ENCODE measurements at places on chromosomes 6 and 20.
A peak's percentile ranks its signal among the peaks of the same experiment; 100 is the strongest.

DNA sequence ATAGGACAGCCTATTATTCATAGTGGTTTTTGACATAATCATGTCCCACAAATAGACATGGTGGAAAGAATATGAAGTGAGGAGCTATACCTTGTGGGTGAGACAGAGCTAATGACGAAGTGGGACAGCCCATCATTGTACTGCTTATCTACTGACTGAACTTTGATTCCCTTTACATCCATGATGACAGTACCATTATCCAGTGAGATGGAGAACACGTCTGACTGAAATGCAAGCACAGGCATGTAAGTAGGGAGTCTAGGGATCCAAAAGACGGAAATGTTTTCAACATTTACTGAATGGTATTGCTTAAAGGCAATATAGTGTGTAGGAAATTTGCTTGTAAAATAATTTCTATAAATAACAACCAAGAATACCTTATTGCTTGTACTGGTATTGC lies 43.5 kb downstream of the FAM229B start:
- DNase-seq, result no peak

DNA sequence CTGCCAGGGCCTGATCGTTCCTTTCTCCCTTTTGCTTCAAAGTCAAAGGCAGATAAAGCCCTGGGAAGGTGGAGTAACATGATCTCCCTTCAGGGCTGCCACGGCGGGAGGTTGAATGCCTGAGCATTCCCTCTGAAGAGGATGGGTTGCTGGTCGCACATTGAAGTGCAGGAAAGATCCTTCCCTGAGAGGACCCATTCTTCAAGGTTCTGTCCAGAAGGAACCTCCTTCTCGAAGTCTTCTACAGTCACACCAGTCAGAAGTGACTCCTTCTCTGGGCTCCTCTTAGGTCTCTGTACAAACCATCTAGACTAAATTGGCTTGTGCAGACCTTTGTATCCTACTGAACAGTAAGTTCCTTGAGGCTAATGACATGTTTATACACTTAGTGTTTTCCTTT lies 192.6 kb upstream of the VGLL2 start:
- DNase-seq, result no peak

DNA sequence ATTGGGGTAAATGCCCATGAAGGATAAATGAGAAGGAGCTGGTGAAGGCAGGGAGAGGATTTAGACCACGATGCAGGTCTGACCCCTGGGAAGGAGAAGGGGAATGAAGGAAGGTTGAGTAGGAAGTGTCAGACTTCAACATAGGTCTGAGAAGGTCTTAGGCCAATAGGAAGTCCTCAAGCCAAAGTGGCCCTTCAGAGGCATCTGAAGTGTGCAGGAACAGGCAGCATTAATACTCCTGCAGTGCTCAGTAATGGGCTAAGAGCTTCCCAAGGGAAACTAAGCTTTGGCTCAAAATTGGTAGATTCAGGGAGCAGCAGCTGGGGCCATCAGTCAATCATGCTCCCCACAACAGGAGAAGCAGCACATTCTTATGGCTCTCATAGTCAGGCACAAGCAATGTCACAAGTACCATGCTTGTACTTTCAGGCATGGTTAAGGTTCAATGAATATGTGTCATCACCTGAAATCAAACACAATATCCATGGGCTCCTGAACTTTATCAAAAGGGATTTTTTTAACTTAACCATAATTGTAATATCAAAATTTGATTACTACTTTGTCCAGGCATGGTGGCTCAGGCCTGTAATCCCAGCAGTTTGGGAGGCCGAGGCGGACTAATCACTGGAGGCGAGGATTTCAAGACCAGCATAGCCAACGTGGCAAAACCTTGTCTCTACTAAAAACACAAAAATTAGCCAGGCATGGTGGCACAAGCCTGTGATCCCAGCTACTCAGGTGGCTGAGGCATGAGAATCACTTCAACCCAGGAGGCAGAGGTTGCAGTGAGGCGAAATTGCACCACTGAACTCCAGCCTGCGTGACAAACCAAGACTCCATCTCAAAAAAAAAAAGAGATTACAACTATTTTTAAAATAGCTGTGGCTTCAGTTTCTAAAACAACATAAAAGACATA lies 9.9 kb downstream of the RALGAPA2 start:
- no peak for DNase-seq

GRCh38 chr6:158756126-158756525 lies 63.0 kb downstream of the EZR start:
- no peak for DNase-seq

GRCh38 chr6:144714021-144714712 lies 429.0 kb downstream of the UTRN start:
- no peak for DNase-seq

DNA sequence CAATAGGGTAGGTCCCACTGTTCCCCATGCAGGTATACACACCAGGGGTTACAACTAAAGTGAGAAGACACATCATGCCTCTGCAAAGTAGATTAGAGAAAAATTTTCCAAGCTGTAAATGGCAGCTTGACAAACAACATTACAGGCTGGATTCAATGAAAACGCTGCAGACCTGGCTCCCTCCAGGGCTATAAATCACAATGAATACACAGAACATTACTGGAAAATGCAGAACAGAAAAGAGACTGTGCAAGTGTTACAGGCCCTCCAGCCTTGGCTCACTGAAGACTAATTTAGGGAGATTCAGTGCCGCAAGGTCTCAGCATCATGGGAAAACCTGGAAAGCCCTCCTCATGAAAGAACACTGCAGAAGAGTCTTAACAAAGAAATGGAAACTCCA lies 207.8 kb downstream of the KHDC1L start:
- no peak for DNase-seq

GRCh38 chr6:11593096-11593495 lies 55.5 kb downstream of the TMEM170B start:
- no peak for DNase-seq

GRCh38 chr20:7728338-7728737 lies 211.9 kb downstream of the HAO1 start:
- DNase-seq, result no peak

- no peak for DNase-seq
Observed at GRCh38 chr6:128389820-128390534, 130.4 kb downstream of the PTPRK start.

DNA sequence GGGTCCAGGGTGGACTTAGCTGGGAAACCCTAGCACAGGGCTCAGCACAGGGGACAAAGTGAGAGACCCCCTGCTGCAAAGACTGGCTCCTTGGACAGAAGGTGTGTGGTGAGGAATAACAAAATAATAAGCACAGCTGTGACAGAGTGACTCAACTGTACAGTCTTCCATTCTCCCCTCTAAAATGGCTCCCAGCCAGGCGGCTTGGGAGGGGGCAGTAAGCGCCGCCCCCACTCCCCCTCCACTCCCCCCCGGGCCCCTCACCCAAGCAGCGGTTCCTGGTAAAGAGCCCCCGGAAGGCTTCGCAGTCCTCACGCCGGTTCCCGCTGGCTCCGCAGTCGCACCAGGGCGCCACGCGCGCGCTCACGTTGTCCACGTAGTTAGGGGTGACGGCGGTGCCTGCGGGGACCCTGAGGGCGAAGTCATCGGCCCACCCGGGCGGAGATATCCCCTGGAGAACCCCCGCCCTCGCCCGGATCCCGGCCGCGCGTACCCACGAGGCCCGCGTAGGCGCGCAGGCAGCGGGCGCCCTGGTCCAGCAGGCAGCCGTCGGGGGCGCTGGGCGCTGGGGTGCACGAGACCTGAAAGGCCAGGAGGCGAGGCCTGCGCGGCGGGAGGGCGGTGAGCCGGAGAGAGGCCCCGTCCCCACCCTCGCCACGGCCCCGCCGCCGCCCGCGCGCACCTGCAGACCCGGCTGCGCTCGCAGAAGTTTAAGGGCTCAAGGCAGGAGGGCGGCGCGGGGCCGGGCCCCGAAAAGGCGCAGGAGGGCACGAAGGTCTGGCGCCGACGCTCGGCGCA lies 2.7 kb downstream of the GFRA4 start:
- DNase-seq, result no peak

- no peak for DNase-seq
Observed at GRCh38 chr20:56151834-56152233, 96.7 kb upstream of the MC3R start.

- DNase-seq, result no peak
Observed at GRCh38 chr6:35594503-35595186, 81.9 kb upstream of the TULP1 start.

DNA sequence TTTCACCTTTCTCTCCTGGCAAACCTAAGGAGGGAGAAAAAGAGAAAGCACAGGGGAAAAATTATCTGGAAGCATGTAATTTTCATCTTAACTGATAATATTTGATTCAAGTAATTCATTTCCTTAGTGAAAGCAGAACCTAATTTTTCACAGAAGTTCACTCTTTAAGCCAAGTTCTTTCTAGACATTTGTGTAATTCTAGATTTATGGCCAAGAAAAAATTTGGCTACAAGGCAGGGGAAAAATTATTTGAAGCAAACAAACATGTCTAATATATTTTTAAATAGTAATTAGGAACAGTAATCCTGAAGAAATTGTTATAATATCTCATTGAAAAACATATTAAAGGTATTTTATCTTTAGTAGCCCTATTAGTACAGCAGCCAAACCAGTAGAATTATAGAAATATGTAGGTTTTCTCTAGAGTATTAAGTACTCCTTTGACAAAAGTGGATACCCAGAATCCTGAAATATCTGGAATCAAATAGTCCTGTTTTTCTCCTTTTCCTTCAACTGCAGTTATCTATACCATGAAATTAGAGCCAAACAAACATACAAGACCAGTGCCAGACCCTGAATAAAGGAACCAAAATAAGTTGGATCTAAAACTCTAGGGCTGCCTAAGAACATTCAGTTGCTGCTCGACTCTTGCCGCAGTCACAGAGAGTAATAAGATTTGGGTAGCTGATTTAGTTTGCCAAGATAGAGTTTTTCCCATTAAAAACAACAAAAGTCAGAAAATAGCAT lies 116.5 kb downstream of the COL12A1 start:
- DNase-seq, result no peak

- no peak for DNase-seq
Observed at GRCh38 chr6:132287101-132287500, 114.2 kb downstream of the MOXD1 start.

DNA sequence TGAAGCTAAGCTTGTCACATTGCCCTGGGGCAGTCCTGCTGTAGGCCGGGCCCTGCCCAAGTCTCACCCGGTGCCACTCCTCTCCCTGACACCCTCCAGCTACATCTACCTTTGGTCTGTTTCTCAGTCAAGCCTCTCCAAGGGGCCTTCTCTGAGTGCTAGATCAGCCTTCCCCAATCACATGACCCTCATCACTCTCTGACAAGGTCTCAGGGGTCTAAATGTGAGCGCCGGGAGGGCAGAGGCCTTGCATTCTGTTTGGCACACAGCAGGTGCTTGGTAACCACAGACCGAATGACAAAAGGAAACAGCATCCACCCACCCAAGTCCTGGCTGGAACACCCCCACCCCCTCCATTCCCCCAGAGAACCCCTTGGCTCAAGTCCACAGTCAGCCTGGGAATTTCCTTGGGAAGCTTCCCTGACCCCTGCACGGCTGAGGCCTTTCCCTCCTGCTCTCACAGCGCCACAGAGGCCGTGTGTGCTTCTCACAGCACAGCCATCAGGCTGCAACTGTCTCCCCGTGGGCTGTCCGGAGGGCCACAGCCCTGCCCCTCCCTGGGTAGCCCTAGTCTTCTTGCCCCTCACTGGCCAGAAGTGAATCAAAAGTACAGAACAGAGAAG lies 32.9 kb downstream of the PKIG start:
- no peak for DNase-seq

GRCh38 chr20:18092890-18093289 lies 35.2 kb upstream of the OVOL2 start:
- DNase-seq, result no peak

DNA sequence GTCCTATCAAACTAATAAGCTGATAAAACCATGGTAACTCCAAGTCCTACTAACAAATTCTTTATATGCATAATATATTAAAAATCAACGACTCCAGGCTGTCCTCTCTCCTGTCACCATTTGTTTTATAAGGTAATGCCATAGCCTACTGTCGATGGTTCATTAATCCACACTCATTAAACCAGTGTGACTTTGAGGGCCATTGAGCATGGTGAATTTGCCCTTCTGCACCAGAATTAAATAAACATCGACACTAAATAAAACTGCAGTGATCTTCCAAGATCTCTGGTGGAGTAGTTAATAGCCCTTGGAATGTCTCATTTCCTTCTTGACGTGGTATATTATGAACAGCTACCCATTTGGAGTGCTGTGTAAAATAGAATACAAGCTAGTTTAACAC lies 358.5 kb downstream of the CBLN4 start:
- DNase-seq, result no peak

DNA sequence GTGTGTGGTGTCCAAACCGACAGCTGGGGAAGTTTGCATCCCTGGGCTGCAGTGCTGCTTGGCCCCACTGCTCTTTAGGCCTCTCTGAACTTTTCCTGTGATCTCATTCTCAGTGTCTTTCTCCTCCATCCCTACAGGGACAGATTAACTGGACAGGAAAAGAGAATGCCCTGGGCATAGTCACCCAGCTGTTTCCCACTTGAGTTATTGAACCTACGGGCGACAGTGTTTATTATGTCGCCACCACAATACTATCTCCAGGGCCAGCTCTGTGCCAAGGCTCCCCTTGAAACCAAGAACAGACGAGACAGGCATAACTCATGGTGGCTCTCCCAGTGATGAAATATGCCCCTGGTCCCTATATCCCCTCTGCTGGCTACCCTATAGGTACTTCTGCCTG lies 147.8 kb upstream of the EPHA7 start:
- DNase-seq, result no peak

DNA sequence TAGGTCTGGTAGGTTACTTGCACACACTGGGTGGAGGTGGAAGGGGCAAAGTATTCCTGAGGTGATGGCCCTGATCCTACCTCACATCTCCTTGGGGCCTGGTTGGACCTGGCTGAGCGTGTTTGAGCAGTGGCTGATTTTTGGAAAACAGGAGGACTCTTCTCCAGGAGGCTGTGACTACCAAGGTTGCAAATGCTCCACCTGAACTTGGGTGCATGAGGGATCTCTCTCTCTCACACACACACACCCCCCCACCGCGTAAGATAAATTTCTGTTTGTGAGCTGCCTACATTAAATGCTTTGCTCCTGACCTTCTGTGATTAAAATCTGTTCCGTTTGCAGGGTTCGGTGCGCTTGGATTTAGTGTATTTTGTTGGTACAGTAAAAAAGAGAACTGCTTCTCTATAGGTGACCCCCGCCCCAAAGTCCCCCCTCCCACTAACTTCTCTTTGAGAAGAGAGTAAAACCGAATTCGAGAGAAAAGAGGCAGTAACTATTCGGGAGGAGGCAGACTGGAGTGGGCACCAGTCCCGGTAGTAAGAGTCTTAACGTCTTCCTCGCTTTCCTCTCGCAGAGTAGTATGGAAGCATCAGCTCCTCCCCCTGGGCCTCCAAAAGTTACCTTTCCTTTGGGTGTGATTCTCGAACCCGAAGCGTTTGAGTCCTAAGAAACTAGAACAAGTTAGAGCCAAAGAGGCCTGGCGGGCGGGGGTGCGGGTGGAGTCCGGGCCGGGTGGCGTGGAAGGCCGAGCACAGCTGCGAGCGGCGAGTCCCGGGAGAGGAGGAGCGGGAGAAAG lies 585 bp upstream of the DSE start:
- DNase-seq, result peak; percentile 30

- no peak for DNase-seq
Observed at GRCh38 chr6:106823732-106824351, 150.7 kb downstream of the CD24 start.

DNA sequence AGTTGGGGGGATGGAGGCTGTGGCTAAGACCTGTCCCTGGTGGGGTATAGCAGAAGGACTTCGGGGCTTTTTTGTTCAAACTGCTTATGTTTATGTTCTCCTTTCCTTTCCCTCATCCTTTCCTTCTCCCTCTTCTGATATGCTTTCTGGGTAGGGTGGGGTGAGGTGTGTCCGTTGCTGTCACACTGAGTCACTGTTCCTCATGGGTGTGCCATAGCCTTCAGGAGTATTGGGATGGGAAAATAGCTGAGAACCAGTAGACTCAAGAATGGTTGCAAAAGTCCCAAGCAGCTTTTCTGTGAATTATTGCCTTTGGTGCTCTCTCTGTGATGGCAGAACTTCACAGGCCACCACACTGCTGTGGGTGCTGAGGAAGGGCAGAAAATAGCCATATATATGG lies 39.6 kb downstream of the TPD52L1 start:
- no peak for DNase-seq
